ENCODE measurements at places on chromosomes 6 and 20. TPM values are rescaled to one million over a fixed set of nuclear protein-coding genes. Genes with fewer than 3 reads are reported as not detected.

- DNase-seq: no peak
These were observed 4.3 kb downstream of the OR2J3 start for GRCh38 chr6:29112135-29112534.

Gene SAMD5
- 0.08 TPM for total RNA-seq

Gene TMC2
- not detected for total RNA-seq

Gene CCDC170
- total RNA-seq: 0.09 TPM

Measured in H1 (cell line).